ENCODE measurements at places on chromosomes 1 and 21.

DNA sequence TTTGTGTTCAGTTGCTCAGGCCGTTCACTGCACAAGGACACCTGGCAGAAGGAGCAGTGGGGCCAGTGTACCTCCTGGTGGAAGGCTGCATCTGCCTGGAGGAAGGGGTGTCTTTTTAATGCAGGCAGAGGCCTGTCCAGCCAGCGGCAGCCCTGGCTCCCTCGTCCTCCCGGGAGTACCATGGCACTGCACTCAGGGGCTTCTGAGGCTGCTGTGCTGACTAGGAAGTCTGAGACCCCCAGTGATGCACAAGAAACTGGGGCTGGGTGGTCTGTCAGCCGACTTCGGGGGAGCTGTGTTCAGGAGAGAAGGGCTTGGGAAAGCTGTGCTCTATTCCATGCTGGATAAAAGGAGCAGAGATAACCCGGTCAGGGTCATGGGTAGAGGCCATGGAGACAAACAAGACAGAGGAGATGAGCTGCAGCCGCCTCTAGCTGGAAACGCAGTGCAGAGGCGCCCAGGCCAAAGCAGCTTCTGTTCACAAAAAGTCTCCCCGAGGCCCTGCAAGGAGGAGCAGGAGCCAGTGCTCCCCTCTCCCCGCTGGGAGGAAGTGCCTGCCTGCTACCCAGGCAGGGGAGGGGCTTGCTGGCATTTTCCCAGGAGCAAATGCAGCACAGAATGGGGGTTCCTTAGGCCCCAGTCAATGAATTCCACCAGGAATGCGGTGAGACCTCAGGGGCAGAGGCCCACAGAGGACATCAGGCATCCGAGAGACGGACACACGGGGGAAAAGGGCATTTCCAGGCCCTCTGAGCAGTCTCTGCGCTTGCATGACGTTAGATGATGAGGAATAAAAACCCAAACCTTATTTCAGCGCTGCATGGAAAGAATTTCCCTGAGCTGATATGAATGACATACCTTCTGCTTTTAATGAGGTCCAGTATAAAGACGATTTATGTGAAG, 17.2 kb upstream of the C2CD2 start:
- H3K27me3 ChIP-seq: no peaks in the 10 kb centered on the region
- no peak overlapping the region for H3K27ac ChIP-seq
- H3K4me3 ChIP-seq: no peak overlapping the region
- no peaks in the 10 kb centered on the region for H3K36me3 ChIP-seq
- DNase-seq: no peak

DNA sequence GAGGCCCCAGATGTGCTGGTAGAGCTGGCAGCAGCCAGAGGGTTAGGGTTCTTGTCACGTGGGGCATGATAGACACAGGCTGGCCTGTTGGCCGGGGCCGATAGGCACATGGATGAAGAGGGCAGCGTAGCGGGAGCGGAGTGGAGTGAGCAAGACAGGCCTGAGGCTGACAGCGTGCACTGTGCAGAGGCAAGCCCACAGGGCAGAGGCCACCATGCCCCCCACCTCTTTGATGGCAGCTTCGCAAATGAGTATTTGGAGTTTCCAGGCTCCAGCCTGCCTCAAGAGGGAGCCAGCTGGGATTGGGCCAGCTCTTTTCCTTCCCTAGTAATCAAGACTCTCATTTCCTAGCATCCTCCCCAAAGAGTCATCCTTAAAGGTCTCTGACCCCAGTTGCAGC, 43.5 kb downstream of the TMCC2 start:
- no peak for DNase-seq
- no peaks in the 10 kb centered on the region for H3K36me3 ChIP-seq
- H3K27ac ChIP-seq: no peak overlapping the region
- H3K4me1 ChIP-seq: peaks cover 4% of the 10 kb centered on the region

DNA sequence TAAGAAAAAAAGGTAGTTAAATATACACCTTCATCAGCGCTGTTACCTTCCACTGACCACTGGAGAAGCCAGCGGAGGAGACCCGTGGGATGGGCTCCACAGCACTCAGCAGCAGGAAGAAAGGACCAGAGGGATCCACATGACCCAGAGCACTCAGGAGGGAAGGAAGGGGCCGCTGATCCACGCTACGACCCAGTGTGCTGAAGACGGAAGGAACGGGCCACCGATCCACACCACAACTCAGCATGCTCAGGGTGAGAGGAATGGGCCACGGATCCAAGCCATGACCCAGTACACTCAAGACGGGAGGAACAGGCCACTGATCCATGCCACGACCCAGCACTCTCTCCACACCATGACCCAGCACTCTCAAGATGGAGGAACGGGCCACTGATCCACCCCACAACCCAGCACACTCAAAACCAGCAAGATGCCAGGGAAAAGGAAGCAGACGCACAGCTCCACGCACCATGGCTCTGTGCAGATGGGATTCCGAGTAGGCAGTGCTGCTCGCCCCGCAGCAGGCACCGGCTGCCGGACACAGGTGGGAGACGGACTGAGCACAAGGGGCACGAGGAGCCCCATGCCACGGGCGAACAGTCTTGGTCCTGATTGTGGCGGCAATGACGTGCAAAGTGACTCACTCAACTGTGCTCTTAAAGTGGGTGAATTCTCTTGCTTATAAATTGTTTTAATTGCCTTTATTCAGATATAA, 8.7 kb downstream of the WRAP73 start:
- no peaks in the 10 kb centered on the region for H3K27me3 ChIP-seq
- no peak overlapping the region for H3K4me3 ChIP-seq
- no peaks in the 10 kb centered on the region for H3K4me1 ChIP-seq
- DNase-seq: no peak

- no peak for DNase-seq
- no peaks in the 10 kb centered on the region for H3K4me1 ChIP-seq
- H3K27ac ChIP-seq: no peak overlapping the region
- H3K36me3 ChIP-seq: peaks cover 90% of the 10 kb centered on the region
These were observed 24.7 kb downstream of the MEF2D start for GRCh38 chr1:156475568-156476500.

GRCh38 chr21:38170283-38170682, 86.5 kb upstream of the KCNJ15 start:
- DNase-seq: no peak
- H3K4me3 ChIP-seq: no peak overlapping the region
- no peaks in the 10 kb centered on the region for H3K36me3 ChIP-seq
- no peaks in the 10 kb centered on the region for H3K27me3 ChIP-seq

DNA sequence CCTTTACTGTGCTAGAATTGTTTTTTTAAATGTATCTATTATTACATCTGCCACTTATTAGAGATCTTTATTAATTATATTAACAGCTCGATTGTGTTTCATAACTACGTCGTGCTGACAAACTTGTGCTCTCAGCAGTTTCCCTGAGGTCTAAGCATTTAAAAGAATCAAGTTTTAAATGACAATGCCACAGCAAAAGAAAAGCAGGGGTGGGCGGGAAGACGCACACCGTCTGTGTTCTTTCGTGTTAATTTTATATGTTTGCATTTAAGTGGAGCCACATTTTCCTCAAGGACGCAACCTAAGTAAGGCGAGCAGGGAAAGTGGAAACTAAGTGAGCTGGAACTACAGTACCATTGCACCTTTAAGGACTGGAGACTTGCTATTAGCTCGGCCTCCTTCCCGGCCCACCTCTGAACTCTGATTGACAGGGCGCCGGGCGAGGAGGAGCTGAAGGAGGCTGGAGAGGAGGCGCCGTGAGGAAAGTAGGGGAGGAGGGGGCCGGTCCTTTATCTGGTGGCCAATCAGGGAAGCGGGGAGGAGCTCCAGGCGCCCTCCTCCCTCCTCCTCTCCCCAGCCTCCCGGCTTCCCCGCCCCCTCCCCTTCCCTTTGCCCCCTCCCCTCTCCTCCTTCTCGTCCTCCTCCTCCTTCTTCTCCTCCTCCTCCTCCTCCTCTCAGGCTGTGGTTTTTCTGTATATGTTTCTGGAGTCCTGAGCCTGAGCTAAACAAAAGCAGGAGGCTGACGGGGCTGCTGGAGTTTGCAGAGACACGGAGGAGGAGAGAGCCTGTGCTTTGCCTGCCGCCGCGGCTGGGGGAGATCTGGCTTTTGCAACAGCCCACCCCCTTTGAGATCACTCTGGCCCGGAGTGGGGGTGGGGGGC, at the start of gene PBX1:
Gene PBX1, plus strand, starts transcription at position 724 of the 881 bp plus-strand sequence.
- H3K4me3 ChIP-seq: peak within 1 kb of the TSS; percentile 50
- peak; percentile 97 for DNase-seq
- peak within 1 kb of the TSS; percentile 69 for H3K27ac ChIP-seq

- H3K27me3 ChIP-seq: no peaks in the 10 kb centered on the region
- no peak overlapping the region for H3K4me3 ChIP-seq
- DNase-seq: no peak
- H3K4me1 ChIP-seq: no peaks in the 10 kb centered on the region
These were observed 874.8 kb downstream of the KCNT2 start for GRCh38 chr1:195733408-195733807.

DNA sequence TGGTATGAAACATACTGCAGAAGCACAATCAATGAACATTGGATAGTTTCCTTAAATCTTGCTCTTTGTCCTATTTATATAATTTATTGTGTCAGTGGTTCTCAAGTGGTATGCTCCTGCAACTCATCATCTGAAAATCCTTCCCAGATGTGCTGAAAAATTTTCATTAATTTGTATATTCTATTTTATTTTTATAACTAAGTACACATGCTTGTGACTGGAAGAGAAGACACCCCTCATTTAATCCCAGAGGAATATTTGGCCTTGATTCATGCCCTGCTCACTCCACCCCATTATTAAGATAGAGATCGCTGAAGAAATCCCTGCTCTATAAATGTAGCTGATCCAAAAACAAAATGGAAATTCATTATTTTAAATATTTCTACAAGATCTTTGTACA, 870.5 kb upstream of the CXADR start:
- no peak for DNase-seq
- no peak overlapping the region for H3K4me3 ChIP-seq
- H3K27ac ChIP-seq: no peak overlapping the region
- H3K4me1 ChIP-seq: no peaks in the 10 kb centered on the region
- no peaks in the 10 kb centered on the region for H3K36me3 ChIP-seq
- H3K27me3 ChIP-seq: peaks cover 3% of the 10 kb centered on the region

DNA sequence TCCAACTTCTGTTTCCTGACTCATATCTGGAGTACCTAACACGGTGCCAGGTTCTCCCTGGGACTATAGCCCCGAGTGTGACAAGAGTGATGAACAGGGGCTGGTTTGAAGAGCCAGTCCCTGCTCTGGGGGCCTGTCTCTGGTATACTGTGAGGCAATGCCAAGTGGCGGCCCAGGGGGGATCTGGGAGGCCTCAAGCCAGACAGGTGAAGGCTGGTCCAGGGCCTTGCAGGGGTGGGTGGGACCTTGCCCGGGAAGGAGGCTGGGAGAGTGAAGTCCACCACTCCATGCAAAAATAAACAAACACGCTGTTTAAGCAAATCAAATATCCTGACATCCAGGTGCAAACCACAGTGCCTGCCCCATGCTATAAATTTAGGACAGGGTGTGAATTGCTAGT, 6.8 kb upstream of the PLXNA2 start:
- H3K27me3 ChIP-seq: no peaks in the 10 kb centered on the region
- no peak overlapping the region for H3K27ac ChIP-seq
- DNase-seq: no peak
- H3K4me3 ChIP-seq: no peak overlapping the region
- no peaks in the 10 kb centered on the region for H3K36me3 ChIP-seq
- no peaks in the 10 kb centered on the region for H3K4me1 ChIP-seq

GRCh38 chr1:84587099-84587498, 12.9 kb upstream of the CTBS start:
- no peaks in the 10 kb centered on the region for H3K36me3 ChIP-seq
- H3K27ac ChIP-seq: no peak overlapping the region
- DNase-seq: no peak
- H3K4me1 ChIP-seq: peaks cover 4% of the 10 kb centered on the region
- H3K27me3 ChIP-seq: no peaks in the 10 kb centered on the region

DNA sequence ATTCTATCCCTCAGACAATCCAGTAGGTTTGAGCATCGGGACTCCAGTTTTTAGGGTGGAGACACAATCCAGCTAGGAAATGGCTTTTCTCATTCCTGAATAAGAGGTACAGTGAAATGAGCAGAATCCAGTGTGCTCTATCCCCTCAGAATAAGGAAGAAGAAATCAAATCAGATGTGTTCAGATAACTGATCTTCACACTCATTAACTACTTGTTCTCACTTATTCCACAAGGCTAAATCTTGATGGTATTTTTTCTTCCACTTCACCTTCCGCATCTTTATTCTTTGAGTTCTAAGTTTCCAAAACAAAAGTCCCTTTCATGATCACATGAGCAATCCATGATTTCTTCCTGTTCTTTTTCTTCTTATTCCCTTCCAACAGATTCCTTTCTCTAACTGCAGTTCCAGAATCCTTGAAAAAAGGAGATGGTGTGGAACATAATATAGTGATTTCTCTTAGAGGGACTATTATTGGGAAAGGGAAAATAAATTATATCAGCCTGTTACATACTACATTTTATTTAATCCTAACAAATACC, 1.7 kb downstream of the SYT11 start:
- no peaks in the 10 kb centered on the region for H3K36me3 ChIP-seq
- no peak for DNase-seq
- H3K4me1 ChIP-seq: peaks cover 2% of the 10 kb centered on the region
- H3K27me3 ChIP-seq: no peaks in the 10 kb centered on the region
- no peak overlapping the region for H3K27ac ChIP-seq
- no peak overlapping the region for H3K4me3 ChIP-seq

GRCh38 chr1:206895837-206896242, 1.4 kb upstream of the IL24 start:
- no peak for DNase-seq
- peaks cover 74% of the 10 kb centered on the region for H3K4me1 ChIP-seq
- no peaks in the 10 kb centered on the region for H3K36me3 ChIP-seq

All from RWPE2 (cell line).